ENCODE measurements at places on chromosomes 11 and 22.

- peak; percentile 8 for DNase-seq
These were observed 27.9 kb upstream of the SLC36A4 start for GRCh38 chr11:93225662-93226061.

GRCh38 chr22:22001664-22002525, 19.3 kb upstream of the TOP3B start:
- no peak for DNase-seq

DNA sequence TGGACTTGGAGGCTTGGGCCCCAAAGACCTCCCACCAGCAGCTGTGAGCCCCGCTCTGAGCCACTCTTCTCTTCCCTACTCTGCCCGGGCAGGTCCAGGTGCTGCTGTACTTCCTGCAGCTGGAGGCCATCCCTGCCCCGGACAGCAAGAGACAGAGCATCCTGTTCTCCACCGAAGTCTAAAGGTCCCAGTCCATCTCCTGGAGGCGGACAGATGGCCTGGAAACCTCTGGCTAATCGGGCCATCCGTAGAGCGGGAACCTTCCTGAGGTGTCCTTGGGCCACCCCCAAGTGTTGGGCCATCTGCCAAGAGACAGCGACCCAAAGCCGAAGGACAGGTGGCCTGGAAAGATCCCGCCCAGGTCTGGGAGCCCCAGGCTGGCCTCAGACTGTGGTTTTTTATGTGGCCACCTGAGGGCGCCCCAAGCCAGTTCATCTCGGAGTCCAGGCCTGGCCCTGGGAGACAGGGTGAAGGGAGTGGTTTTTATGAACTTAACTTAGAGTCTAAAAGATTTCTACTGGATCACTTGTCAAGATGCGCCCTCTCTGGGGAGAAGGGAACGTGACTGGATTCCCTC, 135.1 kb downstream of the BCR start:
- DNase-seq: peak; percentile 22

DNA sequence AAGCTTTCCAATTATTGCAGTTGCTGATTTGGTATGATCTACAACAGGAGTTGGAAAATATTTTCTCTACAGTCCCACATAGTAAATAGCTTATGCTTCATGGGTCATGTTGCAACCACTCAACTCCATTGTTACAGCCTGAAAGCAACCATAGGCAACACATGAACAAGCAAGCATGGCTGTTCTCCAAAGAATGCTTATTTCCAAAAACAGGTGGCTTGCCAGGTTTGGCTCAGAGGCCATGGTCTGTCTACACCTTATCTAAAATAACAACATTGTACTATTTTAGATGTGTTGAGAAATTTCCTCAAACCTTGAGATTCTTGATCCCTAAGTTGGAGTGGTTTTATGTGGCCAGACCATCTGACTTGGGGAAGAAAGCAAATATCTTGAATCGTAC, 153.9 kb upstream of the MPPED2 start:
- no peak for DNase-seq

DNA sequence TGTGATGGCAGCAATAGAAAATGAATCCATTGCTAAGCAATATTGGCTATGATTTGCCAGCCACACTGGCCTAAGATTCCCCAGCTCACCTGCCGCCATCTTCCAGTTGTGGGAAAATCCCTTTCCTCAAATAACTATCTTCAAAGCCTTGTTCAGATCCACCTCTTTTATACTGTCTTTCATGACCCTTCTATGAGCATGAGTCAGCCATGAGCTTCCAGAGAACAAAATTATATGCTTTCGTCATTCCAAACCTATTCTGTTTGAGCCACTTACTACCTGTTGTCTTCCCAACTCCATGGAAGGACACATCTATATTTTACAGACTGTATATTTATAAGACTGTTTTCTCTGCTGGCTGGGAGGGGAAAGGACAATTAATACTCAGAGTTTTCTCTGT, 25.0 kb upstream of the PRSS23 start:
- DNase-seq: no peak

GRCh38 chr11:196786-197731, 4.2 kb downstream of the SCGB1C1 start:
- DNase-seq: no peak

GRCh38 chr11:106621484-106621883, 396.8 kb downstream of the GUCY1A2 start:
- no peak for DNase-seq

- no peak for DNase-seq
These were observed 63.7 kb downstream of the RAB30 start for GRCh38 chr11:83007909-83008580.

GRCh38 chr11:105719073-105719822, 109.4 kb downstream of the GRIA4 start:
- peak; percentile 2 for DNase-seq

- no peak for DNase-seq
These were observed 341.7 kb upstream of the MTNR1B start for GRCh38 chr11:92627615-92628256.

DNA sequence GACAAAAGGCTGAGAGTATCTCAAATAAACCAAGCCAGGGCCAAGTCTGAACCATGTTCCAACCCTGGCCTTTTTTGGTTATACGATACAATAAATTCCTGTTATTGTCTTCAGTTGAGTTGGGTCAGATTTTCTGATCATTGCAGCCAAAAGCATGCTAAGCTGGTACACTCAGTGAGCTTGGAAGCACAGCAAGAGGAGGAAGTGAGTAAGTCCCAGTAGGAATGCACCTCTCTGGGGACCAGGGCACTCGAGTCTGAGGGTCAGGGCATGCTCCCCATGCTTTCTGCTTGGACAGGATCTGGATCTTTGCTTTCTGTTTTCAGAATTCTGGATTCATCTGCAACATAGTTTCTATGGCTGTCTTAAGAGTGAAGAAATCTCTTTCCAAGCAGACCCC, 73.1 kb downstream of the TMPRSS5 start:
- no peak for DNase-seq

DNA sequence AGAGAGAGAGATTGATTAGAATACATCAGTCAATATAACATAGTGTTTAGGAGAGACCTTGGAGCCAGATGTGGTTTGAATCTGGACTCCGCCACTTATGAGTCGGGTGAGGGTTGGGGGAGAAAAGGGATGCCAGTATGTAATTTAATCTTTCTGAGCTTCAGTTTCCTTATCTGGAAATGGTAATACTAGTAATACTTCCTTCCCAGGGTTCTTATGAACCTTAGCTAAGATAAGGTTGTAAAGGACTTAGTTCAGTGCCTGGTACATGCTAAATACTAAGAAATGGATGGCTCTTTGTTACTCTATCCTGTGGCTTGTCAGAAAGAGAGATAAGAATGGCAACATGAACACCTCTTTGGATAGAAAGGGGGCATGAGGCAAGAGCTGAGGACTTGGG, 226.1 kb upstream of the NARS2 start:
- DNase-seq: no peak

- DNase-seq: no peak
These were observed 191.1 kb downstream of the GRIK4 start for GRCh38 chr11:120702656-120703055.

DNA sequence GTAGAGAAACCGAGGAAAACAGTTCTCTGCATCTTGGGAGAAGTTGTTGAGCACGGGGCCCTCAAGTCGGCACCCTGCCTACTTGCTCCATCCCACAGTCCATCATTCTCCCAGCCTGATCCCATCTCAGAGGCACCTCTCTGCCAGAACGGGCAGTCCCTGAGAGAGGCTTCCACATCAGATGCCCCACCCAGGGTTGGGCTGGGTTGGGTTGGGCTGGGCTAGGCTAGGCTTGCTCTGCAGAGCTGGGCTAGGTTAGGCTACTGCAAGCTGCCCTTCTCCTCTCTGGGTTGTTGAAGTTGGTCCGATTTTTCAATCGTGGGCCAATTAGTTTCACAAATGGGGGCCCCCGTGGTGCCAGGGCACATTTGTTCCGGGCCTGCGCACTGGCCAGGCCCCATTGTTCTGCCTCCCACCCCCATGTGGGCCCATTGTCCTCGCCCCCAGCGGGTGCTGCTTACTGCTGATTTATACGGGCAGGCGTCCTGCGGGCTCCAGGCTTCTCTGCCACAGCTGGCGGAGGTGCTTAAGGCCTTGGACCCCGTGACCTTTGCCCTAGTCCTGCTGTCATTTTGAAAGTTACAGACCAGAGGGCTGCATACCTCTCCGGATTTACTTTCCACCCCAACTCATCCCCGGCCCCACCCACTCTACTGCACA, 63.7 kb upstream of the NNMT start:
- DNase-seq: peak; percentile 48

DNA sequence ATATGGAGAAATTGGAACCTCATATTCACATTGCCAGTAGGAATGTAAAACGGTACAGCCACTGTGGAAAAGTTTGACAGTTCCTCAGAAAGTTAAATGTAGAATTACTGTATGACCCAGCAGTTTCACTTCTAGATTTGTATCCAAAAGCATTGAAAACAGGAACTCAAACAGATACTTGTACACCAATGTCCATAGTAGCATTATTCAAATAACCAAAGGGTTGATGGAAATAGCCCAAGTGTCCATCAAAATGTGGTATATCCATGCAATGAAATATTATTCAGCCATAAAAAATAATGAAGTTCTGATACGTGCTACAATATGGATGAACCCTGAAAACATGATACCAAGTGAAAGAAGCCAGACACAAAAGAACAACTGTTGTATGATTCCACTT, 17.8 kb downstream of the PRRG4 start:
- DNase-seq: no peak

GRCh38 chr11:56693428-56693827, 5.5 kb upstream of the OR9G1 start:
- DNase-seq: no peak

GRCh38 chr22:30439226-30439625, 13.7 kb downstream of the MTFP1 start:
- no peak for DNase-seq

- no peak for DNase-seq
These were observed 509.4 kb upstream of the API5 start for GRCh38 chr11:42802201-42802899.

DNA sequence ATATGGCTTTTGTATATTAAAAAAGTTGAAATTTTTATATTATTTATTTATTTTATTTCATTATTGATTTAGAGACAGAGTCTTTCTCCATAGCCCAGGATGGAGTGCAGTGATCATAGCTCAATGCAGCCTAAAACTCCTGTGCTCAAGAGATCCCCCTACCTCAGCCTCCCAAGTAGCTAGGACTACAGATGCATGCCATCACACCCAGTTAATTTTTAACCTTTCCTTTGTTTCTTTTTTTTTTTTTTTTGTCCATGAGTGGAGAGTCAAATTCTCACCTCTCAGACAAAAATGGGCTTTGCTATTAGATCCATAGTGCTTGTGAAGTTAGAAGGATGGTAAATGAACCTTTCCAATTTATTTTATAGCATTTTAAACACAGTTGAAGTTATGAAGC, 182.5 kb downstream of the SOX6 start:
- no peak for DNase-seq

- DNase-seq: no peak
These were observed 72.1 kb downstream of the LRRC32 start for GRCh38 chr11:76598426-76598839.

GRCh38 chr11:45647329-45647728, 18.1 kb downstream of the CHST1 start:
- no peak for DNase-seq

DNA sequence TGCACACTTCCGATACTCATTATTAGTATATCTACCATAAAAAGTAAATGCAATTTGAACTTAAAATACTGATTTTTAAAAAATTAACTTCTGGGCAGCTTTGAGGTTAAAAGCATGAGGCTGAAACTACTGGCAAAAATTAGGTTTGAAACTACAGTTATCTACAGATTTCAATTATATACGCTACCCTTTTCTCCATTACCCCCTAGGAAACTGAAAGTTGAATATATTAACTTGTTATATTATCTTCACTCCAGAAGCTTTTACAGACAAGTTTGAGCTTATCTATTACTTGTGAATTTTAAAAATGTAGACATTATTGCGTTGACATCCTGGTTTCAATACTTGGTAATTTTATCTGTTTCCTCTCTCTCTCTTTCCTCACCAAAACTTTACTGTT, 96.7 kb upstream of the DDI1 start:
- no peak for DNase-seq

DNA sequence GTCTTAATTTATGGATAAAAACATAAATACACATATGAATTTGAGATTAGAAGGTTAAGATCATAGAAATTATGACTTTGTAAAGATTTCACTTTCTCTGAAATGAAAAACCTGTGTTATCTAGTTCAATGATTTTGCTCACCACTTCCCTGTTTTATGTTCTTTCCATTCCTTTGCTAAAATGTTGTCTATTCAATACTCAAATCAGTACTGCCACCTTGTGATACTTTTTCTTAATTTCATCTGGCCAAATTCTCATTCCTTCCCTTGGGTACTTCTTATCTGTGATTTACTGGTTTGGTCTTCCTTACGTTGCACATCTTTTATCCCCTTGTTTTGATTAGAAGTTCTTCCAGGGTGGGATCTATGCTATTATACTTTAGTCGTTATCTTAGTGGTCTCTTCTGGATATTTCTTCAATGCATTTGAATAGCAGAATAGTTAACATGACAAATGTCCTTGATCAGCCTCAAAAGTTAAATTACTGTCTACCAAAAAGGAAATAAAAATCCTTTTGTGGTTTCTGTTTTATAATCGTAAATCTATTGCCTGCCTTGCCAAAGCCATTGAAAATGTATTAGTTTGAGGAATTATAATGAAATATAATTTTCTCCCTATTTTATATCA, 197.0 kb downstream of the PGR start:
- DNase-seq: peak; percentile 12

DNA sequence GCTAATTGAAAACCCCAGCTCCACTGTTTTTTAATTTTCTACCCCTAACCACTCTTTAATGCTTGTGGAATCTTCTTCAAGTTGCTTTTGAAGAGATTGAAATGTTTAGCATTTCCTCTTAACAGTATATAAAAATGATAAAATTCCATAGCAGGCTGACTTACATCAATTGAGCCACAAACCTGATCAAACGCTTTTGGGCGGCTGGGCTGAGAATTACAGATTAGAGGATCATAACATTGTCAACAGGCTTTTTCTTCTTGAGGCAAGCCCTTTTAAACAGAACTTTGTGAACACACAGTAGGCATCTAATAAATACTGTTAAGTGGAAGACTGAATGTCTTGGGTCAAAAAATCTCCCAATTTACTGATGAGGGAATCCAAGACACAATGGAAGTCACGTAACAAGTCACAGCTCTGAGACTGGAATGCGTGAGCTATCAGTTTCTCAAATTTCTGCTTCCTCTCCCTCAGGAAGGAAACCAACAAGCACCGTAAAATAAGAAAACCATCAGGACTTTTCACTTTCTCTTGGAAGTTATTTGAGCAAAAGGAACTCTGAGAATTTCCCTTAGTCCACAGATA, 50.0 kb upstream of the CCDC89 start:
- no peak for DNase-seq

DNA sequence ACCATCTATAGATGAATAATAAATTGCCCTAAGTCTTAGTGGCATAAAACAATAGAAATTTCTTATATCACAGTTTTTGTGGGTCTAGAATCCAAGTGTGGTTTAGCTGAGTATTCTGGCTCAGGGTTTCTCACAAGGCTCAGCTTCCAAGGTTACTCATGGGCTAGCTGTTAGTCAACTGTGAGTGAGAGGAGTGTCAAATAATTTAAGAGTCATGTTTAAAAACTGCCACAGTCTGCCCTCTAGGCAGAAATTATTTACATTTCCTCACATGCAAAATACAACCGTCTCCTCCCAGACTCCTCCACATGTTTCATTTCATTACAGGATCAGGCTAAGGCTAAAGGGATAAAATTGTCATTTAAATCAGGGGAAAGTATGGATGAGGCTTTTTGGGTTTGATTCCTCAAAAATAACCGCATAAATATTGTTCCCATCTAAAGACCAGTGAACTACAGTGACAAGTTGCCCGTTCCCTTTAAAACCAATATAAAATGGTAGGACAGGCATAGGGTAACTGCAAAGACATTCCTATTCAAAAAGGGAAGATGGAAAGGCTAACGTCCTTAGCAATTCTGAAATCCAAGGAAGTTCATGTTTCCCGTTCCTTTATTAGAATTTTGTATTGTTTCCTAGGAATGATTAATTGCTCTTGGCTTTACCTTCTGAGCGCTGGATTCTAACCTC, 324.3 kb downstream of the DYNC2H1 start:
- peak; percentile 67 for DNase-seq
